ENCODE measurements at places on chromosomes 2 and 18. TPM values are rescaled to one million over a fixed set of nuclear protein-coding genes. Genes with fewer than 3 reads are reported as not detected.

The SGPP2 gene
- 12.1 TPM for total RNA-seq

The KCNIP3 gene
- not detected for total RNA-seq

The PTPN18 gene
- total RNA-seq: 49.3 TPM

The NOTO gene
- total RNA-seq: not detected

The MAB21L4 gene
- not detected for total RNA-seq

The LBX2 gene
- 0.28 TPM for total RNA-seq

The RAB6C gene
- total RNA-seq: not detected

The MERTK gene
- 1.4 TPM for total RNA-seq

The CFC1 gene
- total RNA-seq: not detected

- no peaks in the 10 kb centered on the region for H3K27me3 ChIP-seq
- peaks cover 13% of the 10 kb centered on the region for H3K4me1 ChIP-seq
- no peak overlapping the region for H3K27ac ChIP-seq
- H3K4me3 ChIP-seq: no peak overlapping the region
- DNase-seq: no peak
These were observed 135.4 kb downstream of the PRKCE start for GRCh38 chr2:45786836-45787357.

DNA sequence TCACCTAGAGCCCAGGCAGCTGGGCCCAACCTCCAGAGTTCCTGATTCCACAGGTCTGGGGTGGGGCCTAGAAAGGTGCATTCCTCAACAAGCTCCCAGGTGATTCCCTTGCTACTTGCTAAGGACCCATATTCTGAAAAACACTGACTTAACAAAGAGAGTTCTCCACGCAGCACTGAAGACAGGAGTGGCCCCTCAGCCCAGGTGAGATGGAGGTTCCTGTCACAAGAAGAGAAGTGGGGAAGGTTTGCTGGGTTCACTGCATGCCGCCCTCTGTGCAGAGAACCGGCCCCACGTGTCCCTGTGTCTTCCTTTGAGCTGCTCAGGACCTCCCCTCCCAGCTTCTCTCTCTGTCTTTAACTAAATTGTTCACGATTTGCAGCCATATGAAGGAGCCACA is 201.4 kb upstream of the DDX18 start:
- H3K27me3 ChIP-seq: no peaks in the 10 kb centered on the region
- H3K27ac ChIP-seq: no peak overlapping the region
- DNase-seq: no peak
- no peak overlapping the region for H3K4me3 ChIP-seq

- no peaks in the 10 kb centered on the region for H3K27me3 ChIP-seq
- H3K36me3 ChIP-seq: no peaks in the 10 kb centered on the region
- H3K27ac ChIP-seq: no peak overlapping the region
- DNase-seq: no peak
- no peak overlapping the region for H3K4me3 ChIP-seq
- peaks cover 2% of the 10 kb centered on the region for H3K4me1 ChIP-seq
These were observed 10.6 kb upstream of the MSH6 start for GRCh38 chr2:47772343-47772742.

- H3K27me3 ChIP-seq: no peaks in the 10 kb centered on the region
- H3K27ac ChIP-seq: no peak overlapping the region
- DNase-seq: no peak
- no peaks in the 10 kb centered on the region for H3K36me3 ChIP-seq
- no peak overlapping the region for H3K4me3 ChIP-seq
These were observed 764.8 kb downstream of the RNF144A start for GRCh38 chr2:7681881-7682461.

DNA sequence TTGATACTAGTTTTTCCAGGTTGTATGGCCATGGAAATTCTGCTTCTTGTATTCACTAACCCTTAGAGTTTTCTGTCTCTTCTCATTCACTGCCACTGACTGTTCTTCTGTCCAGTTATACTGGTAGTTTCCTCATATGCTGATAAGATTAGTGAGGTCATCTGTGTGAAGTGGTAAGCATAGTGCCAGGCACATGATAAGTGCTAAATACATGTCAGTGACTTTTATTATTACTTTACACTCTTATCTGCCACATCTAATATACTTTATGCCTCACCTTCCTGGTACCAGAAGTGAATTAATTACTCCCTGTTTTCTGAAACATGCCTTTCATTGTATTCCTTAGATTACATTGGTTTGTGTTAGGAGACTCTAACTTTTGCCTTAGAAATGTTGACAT is 91.3 kb downstream of the NBEAL1 start:
- H3K27ac ChIP-seq: no peak overlapping the region
- H3K4me3 ChIP-seq: no peak overlapping the region
- H3K4me1 ChIP-seq: peaks cover 7% of the 10 kb centered on the region
- H3K36me3 ChIP-seq: peaks cover 30% of the 10 kb centered on the region
- no peak for DNase-seq
- no peaks in the 10 kb centered on the region for H3K27me3 ChIP-seq

DNA sequence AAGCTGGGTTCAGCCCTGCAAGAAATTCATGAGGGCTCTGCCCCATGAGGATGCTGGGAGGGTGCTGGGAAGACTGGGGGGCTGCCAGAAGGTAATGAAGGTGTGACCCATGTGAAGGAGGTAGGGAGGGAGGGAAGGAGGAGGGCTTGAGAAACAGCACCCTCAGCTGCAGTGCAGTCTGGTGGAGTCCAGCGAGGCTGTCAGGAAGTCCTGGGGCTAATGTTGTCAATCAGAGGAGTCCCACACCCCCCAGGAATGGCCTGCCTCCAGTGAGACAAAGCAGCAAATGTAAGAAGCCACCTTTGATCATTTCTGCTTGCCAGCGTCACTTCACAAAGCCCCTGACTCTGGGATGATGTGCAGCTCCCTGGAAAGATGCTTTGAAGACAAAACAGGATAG is 248.4 kb downstream of the SH3BP4 start:
- peaks cover 7% of the 10 kb centered on the region for H3K27me3 ChIP-seq
- no peak overlapping the region for H3K27ac ChIP-seq
- no peaks in the 10 kb centered on the region for H3K4me1 ChIP-seq
- no peak overlapping the region for H3K4me3 ChIP-seq

- H3K36me3 ChIP-seq: no peaks in the 10 kb centered on the region
- H3K27me3 ChIP-seq: peaks cover 5% of the 10 kb centered on the region
- no peak overlapping the region for H3K27ac ChIP-seq
- H3K4me1 ChIP-seq: no peaks in the 10 kb centered on the region
- DNase-seq: no peak
These were observed 115.5 kb upstream of the HAAO start for GRCh38 chr2:42907835-42908234.

DNA sequence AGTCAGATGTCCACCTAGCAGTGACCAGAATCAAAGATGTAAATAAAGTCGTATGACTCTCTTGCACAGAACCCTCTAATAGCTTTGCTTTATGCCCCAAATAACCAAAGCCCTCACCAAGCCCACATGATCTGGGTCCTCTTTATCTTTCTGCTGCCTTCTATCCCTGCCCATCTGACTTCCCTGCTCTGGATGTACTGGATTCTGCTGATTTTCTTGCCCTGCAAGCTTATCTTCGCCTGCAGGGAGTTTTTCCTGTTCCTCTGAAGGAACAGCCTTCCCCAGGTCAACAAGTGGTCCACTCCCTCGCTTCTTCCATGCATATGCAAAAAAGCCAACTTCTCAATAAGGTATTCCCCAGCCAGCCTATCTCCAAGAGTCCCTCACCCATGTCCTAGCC is 18.7 kb downstream of the IL36B start:
- DNase-seq: no peak
- H3K4me1 ChIP-seq: no peaks in the 10 kb centered on the region
- no peak overlapping the region for H3K27ac ChIP-seq
- peaks cover 5% of the 10 kb centered on the region for H3K27me3 ChIP-seq
- no peak overlapping the region for H3K4me3 ChIP-seq

GRCh38 chr2:23460228-23460627 is 75.2 kb downstream of the KLHL29 start:
- no peak for DNase-seq
- H3K27ac ChIP-seq: no peak overlapping the region
- no peaks in the 10 kb centered on the region for H3K36me3 ChIP-seq
- no peak overlapping the region for H3K4me3 ChIP-seq
- no peaks in the 10 kb centered on the region for H3K4me1 ChIP-seq

- no peak for DNase-seq
- no peaks in the 10 kb centered on the region for H3K4me1 ChIP-seq
- no peak overlapping the region for H3K4me3 ChIP-seq
- H3K27ac ChIP-seq: no peak overlapping the region
- peaks cover 11% of the 10 kb centered on the region for H3K27me3 ChIP-seq
These were observed 220.9 kb downstream of the DYSF start for GRCh38 chr2:71674158-71674851.

- DNase-seq: no peak
- H3K27me3 ChIP-seq: no peaks in the 10 kb centered on the region
- H3K36me3 ChIP-seq: no peaks in the 10 kb centered on the region
These were observed 94.1 kb downstream of the UBE2E3 start for GRCh38 chr2:181074457-181074856.

DNA sequence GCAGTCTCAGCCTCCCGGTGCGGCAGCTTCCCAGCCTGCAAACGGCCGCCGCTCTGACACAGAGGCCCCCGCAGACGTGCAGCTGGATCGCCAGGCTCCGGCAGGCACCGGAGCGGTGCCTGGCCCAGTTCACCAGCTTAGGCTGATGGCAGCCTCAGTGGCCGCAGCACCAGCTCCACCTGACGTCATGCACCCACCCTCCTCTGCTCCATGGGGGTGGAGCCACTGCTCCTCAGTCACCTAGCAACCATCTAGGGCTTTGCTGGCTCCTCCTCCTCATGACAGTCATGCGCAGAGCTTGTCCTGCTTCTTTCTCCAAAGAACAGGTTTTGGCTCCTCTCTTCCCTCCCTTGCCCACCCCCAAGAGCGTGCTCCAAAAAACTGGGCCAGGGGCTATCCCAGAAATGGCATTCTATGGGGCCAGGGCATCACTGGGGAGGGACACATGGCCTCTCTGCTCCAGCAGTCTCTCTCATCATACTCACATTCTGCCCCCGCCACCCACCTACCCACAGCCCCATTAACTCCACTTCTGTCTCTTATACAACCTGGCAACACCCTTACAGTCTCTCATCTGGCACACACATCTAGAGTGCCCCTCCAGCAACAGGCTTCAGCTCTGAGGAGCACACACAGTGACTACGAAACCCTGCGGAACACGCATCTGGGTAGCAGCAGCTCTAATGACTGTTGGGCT is 5.5 kb downstream of the DCTN1 start:
- H3K36me3 ChIP-seq: peaks cover 13% of the 10 kb centered on the region
- no peaks in the 10 kb centered on the region for H3K27me3 ChIP-seq
- H3K4me1 ChIP-seq: peaks cover 2% of the 10 kb centered on the region

GRCh38 chr2:228615496-228615895 is 434.0 kb upstream of the SPHKAP start:
- H3K27ac ChIP-seq: no peak overlapping the region
- no peak overlapping the region for H3K4me3 ChIP-seq
- no peak for DNase-seq
- H3K36me3 ChIP-seq: no peaks in the 10 kb centered on the region

- H3K4me3 ChIP-seq: no peak overlapping the region
- peaks cover 38% of the 10 kb centered on the region for H3K36me3 ChIP-seq
- DNase-seq: peak; percentile 55
- H3K4me1 ChIP-seq: peaks cover 49% of the 10 kb centered on the region
- H3K27me3 ChIP-seq: no peaks in the 10 kb centered on the region
- peak overlapping the region; percentile 64 for H3K27ac ChIP-seq
These were observed 36.1 kb downstream of the ZNF407 start for GRCh38 chr18:74633652-74634352.

GRCh38 chr2:160701822-160702221 is 208.2 kb upstream of the RBMS1 start:
- peaks cover 14% of the 10 kb centered on the region for H3K4me1 ChIP-seq
- no peak for DNase-seq
- H3K27ac ChIP-seq: no peak overlapping the region
- no peak overlapping the region for H3K4me3 ChIP-seq
- no peaks in the 10 kb centered on the region for H3K27me3 ChIP-seq

Measured in activated CD4-positive, alpha-beta T cell treated with anti-CD3 and anti-CD28 coated beads for 36 hours (primary cell).